ENCODE measurements at places on chromosomes 11 and 22.

GRCh38 chr11:130128626-130129025 is 31.0 kb upstream of the ST14 start:
- peak; percentile 26 for DNase-seq

GRCh38 chr11:119316729-119317591 is at the start of gene MCAM:
Gene MCAM (minus strand): TSS chr11:119317130. CDS start chr11:119317101, 29 bp downstream.
- peak; percentile 93 for DNase-seq

- DNase-seq: peak; percentile 24
Measured at GRCh38 chr22:29342577-29343312, 27.2 kb upstream of the RASL10A start.

- DNase-seq: no peak
Measured at GRCh38 chr11:13721760-13722159, 53.3 kb downstream of the FAR1 start.

DNA sequence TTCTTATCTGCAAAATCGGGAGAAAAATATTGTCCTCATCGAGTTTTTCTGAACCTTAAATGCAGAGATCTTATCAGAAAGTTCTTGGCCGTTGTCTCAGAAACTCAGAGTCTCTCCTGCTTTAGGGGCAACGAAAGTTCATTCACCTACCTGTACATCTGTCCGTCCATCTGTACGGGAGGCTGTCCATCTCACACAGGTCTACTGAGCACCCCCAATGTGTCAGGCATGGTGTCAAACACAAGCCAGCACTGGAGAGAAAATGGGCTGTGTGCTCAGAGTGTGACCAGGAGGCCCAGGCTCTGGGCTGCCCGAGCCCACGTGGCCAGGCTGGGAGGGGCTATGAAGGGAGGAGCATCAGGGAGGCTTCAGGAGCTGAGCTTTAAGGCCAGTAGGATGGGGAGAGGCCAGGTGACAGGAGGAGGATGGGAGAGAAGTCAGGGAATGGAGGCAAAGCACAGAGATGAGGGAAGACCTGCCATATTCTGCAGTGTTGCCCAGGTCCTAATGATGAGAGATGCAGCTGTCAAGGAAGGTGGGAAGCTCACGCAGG is 62.4 kb upstream of the MYEOV start:
- DNase-seq: no peak

Data from NB4 (cell line).